Fibroblast of skin of abdomen (primary cell): ENCODE measurements at places on chromosomes 5 and 9.

GRCh38 chr9:15403155-15403554 is 19.5 kb upstream of the SNAPC3 start:
- DNase-seq: no peak

DNA sequence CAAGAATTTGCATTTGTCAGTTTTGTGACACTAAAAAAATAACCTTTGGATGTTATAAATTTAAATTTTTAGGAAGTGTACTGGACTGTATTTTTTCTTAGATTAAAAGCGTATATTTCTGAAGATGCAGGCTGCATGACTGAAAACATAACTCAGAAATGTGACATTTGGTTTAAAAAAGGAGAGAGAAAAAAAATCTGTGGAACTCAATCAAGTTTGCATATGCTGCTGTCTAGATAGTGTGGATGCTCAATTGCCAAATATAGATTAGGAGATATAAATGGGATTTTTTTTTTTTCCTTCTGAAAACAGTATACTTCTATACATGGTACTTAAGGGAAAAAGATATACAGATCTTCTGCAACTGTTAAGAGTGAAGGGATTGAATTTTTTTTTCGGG is 402.3 kb downstream of the TAF11L14 start:
- no peak for DNase-seq

DNA sequence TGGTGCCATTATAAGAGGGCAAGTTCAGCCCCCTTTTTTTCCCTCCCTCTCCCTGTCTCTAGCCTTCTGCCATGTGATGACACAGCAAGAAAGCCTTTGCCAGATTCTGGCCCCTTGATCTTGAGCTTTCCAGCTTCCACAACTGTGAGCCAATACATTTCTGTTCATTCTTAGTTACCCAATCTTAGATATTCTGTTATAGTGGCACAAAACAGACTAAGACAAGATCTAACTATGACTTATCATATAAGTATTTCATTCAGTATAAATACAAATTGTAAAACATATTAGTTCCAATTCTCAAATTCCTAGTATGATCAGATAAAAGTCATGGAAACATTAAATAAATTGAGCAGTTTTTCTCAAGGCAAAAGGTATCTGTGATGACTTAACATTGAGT is 276.3 kb downstream of the COX7C start:
- DNase-seq: peak; percentile 14

- peak; percentile 55 for DNase-seq
Observed at GRCh38 chr9:81902626-81903025, 25.6 kb upstream of the SPATA31D4 start.

- peak; percentile 10 for DNase-seq
Observed at GRCh38 chr9:120608421-120608820, 28.5 kb upstream of the CDK5RAP2 start.

DNA sequence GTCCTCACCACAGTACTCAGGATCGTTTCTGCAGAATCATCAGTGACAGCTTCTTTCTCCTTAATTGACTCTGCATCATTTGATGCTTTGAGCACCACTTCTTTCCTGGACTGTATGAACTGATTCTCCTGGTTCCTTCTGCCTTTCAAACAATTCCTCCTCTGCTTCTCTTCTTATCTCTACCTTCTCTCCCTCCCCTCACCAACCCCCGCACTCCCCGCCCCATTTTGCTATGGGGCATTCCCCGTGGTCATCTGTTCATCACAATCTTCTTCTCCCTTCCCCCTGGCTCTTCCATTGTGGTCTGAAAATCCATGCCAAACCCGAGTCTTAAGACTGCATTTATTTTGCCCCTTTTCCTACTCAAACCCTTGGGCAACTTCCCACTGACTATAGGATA is 57.9 kb downstream of the FAM78A start:
- no peak for DNase-seq

DNA sequence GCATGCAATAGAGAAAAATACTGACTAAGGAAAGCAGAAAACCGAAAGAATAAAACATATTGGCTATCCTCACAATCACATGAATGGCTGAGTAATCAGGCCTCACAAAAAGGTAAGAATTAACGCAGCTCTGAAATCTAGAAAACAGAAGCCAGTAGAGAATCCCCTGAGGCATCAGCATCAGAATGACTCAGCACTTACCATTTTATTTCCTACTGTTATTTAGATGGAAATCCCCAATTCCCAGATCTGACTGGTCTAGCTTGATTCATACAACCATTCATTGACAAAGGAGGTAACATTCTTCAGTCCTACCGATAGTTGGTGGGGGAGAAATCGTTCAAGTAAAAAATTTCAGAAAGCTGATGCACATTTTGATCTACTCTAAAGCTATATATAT is 1408.4 kb upstream of the WWC1 start:
- peak; percentile 12 for DNase-seq

GRCh38 chr9:101585740-101586139 is 9.0 kb downstream of the PPP3R2 start:
- no peak for DNase-seq

GRCh38 chr5:157253547-157253946 is 12.4 kb upstream of the CYFIP2 start:
- peak; percentile 45 for DNase-seq

- DNase-seq: peak; percentile 93
Observed at GRCh38 chr5:167754501-167755021, 536.9 kb upstream of the WWC1 start.

DNA sequence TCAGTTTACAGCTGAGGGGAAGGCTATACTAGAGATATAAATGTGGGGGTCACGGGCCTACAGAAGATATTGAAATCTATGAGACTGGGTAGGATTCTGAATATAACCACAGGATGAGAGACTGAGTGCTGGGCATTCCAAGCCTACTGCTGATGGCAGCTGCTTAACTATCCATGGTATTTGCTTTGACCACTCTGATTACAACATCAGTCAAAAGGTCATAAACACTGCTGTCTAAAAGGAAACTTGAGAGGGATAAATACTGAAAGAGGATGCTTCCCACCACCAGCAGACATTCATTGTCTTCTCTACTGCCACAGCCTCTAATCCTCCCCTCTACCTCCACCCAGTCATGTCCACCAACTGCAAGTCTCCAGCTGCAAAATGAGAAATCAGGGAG is 3.8 kb downstream of the ZNF622 start:
- peak; percentile 83 for DNase-seq

DNA sequence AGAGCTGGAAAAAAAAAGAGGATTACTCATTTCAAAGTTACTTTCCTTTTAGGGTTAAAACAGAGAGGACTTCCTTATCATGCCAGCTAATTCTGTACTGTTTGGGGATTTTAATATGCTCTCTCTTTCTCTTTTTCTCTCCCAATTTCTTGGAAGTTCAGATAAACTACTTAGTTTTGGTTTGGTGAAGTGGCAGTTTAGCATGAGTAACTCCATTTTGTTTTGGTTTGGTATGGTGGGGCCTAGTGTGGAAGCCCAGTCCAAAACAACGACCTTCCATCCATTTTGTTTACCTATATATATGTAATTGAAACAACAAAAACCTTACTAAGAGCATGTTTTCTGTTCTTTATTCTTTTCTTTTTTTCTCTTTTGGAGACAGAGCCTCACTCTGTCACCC is 3.7 kb upstream of the BSPRY start:
- DNase-seq: no peak
